ENCODE measurements at places on chromosomes 16 and 17.

GRCh38 chr16:83933885-83934683 is 19.0 kb upstream of the OSGIN1 start:
- DNase-seq = no peak

- DNase-seq = no peak
Observed at GRCh38 chr17:80011989-80012555, 23.6 kb downstream of the TBC1D16 start.

DNA sequence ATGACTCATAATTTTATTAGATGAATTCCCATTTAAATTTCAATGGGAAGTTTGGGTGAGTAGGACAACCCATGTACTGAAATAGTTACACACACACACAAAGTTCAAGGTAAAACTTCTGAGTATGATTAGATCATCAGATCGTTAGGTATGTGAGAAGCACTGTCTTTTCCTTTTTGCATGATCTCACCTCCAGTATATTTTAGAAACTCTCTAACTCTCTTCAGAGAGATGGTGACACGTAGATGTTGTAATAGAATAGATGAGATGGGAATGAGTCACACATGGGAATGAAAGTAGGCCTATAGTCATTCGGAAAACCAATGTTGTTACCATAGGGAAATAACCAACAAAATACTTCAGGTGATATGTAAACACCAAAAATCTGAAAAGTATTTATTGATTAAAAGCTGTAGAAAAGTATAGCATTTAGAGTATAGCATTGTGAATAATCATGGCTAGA is 22.2 kb downstream of the KRT23 start:
- DNase-seq = no peak

DNA sequence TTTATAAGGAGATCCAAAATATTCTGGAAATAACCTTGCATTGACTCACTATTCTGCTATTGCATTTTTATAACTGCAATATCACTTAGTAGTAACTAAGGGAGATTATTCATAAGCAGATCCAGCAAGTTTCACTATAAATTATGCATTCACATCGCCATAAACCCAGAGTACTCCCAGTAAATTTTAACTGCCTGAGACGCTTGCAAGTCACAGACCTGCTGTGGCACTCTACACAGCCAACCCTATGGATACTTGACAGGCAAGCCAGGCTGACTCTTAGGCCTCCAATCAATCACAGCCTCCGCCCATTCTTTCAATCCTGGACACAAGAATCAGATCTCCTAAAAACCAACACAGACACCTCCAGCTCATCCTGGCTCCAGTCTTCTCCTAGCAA is 28.2 kb downstream of the USP31 start:
- DNase-seq = no peak

GRCh38 chr17:65181237-65182061 is 44.3 kb downstream of the RGS9 start:
- DNase-seq = no peak

DNA sequence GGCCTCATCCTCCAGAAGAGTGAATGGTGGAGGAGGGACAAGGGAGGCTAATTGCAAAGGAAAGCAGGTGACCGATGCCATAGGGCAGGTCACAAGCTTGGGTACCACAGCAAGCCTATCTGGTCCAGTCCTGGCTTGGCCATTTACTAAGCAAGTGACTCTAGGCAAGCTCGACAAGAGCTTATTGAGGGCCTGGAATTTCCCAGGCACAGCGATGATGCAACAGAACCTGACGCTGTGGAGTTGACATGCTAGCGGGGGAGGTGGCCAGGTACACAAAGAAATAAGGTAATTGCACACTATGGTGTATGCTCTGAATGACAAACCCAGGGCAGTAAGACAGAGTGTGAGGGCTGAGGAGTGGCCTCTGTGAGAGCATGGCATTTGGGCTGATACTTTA is 98.5 kb downstream of the PGS1 start:
- no peak for DNase-seq

- DNase-seq = peak; percentile 37
Observed at GRCh38 chr16:2005646-2006045, 4.0 kb downstream of the ZNF598 start.

DNA sequence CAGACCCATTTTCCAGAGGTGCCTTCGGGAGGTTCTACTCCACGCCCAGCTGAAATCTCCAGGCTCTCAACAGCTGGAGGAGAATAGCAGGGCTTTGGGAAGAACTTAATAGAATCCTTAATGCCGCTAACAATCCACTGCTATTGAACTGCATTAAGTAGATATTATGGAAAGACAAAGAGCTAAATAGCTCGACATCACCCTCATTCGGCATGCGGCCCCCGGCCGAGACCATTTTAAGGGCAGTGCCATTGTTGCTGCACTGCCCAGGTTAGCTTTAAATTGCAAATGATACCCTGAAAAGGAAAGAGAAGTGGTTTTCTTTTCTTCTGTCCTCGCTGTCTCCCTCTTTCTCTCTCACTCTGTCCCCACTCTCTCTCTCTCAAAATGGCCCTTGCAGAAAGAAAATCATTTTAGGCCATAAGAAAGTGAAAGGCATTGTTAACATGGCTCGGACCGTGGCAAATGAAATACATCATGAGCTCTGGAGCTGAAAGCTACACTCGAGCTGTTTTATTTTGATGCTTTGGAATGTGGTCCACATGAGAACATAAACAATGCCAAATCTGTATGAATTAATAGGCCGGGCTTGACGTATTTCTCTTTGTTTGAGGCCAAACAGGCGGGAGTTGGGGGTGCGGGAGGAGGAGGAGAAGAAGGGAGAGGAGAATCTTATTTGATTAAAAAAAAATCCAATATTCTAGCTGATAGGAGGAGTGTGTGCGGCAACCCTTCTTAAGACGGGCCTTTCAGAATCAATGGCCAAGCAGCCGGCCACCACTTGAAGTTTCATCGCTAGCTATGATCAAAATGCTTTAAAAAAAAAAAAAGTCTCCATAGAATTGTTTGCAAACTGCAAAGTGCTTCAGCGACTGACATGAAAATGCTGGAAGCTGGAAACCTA is 298.8 kb upstream of the IRX3 start:
- no peak for DNase-seq

DNA sequence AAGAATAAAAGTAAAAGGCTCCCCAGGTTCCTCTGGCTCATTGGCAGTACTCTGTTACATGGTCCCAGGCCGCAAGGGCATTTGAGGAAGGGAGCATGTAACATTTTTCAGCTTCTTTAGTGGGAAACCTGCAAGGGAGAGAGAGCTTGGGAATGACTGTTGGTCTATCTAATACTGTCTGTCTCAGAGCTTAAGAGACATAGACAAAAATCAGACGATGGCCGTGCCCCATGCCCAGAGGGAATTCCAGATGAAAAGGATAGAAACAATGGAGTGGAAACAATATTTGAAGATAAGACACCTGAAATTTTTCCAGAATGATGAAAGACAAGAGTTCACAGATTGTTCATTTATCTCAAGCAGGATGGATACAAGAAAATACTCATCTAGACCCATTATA is 48.1 kb upstream of the ADORA2B start:
- no peak for DNase-seq

Data from NCI-H1092 (cell line).